Posterior vena cava (tissue), 2 donors: ENCODE measurements at places on chromosomes 1 and 21.
A peak's percentile ranks its signal among the peaks of the same experiment; 100 is the strongest.

DNA sequence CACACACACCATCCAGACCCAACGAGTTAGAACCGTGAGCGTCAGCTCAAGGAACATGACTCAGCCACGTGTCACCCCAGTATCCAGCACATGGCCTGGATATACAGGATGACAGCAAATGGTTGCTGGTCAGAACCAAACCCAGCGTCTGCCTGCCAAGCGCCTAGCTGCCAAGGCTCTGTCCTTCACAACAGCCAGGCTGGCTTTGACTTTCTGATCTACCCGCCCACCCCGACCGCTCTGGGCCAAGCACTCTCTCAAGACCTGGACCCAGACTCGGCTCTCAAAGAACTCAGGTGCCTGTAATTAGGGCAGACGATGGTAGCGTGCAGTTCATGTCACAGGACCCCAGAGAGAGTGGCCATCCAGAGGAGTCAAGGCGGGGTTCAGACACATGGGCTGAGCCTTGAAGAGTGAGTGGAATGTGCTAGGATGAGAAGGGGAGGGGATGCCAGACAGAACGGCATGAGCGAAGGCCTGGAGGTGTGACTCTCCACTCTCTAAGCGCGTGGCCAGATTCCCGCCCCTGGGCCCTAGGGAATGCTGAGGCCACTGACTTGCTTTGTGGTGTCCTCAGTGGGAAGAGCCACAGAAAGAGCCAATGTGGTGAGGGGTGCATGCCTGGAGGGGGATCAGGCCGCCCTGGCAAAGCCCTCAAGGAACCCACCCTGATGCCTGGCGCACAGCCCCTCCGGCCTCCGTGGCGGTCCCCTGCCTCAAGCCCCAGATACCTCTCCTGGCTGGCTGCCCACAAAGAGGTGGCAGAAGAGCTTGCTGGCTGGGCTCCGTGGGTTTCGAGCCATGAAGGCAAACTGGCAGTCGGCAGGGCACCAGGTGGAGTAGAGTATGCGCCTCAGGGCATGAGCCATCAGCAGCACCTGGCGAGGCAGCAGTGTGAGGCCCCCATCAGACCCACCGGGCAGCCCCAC, 7.0 kb downstream of the SH2D5 start:
- peak; percentile 70 for DNase-seq

GRCh38 chr1:242132121-242132817, 133.4 kb upstream of the MAP1LC3C start:
- DNase-seq = no peak

DNA sequence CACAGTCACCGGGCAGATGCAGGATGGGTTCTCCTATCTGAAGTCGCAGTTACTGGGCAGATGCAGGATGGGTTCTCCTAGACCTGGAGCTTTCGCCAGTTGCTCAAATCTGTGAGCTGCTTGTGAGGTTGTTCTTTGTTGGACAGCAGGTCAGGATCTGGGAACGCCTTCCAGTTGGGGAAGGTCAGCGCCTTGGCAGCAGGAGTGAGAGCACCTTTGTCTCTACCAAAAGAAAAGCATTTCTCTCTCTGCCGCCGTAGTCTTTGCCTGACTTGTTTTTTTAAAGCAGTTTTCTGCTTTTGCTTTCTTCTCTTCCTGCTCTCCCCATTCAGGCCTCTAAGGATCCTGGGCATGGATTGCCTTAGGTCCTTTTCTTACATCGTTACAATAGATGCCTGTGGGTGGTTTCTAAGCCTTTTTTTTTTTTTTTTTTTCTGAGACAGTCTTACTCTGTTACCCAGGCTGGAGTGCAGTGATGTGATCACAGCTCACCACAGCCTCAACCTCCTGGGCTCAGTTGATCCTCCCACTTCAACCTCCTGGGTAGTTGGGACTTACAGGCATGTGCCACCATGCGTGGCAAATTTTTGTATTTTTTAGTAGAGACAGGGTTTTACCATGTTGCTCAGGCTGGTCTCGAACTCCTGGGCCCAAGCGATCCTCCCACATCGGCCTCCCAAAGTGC, 15.7 kb downstream of the PEX14 start:
- DNase-seq = no peak

DNA sequence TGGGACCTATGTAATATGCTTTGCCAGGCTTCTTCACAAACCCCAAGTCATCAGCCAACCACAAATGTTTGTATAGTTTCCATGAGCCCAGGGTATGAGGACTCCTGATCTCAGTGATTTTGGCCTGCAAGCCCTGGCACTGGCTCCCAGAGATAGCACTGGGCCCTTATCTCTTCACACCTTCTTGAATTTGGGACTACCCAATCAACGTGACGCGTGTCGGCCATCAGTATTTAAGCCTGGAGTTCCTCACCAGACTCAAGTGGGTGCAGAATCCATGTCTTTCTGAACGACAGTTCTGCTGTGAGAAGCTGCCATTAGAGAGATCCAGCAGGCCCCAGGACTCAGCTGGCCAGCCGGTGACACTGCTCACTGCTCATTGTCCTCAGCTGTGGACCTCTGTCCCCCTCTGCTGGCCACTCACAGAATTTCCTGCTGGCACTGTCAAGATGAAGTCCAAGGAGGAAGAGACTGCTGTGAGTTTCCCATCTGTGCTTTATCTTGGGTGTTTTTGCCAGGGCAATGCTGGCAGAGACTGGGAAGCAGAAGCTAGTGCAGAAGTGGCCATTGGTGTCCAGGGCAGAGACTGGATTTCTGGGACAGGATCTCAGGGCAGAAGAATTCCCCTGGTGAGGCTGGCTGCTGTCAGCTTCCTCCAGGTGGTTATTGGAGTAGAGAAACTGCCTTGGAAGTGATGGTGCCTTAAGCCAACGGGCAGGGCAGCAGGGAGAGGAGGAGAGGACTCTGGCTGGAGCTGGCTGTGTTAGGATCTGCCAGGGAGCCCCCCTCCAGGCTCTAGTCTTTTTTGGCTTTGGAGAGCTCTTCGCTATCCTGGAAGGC, 28.4 kb downstream of the TMCC2 start:
- DNase-seq = peak; percentile 96

GRCh38 chr1:27001570-27002360, 8.3 kb downstream of the TRNP1 start:
- no peak for DNase-seq
